Adrenal gland (tissue), 19 donors: ENCODE measurements at places on chromosomes 5 and 9. TPM values are rescaled to one million over a fixed set of nuclear protein-coding genes. Genes with fewer than 3 reads are reported as not detected.

CER1 gene
- polyA plus RNA-seq = not detected

LCN9 gene
- not detected for polyA plus RNA-seq

AMBP gene
- polyA plus RNA-seq = 0.44 TPM

RUSC2 gene
- 40.6 TPM for polyA plus RNA-seq

ZDHHC11 gene
- polyA plus RNA-seq = 1.1 TPM

TAF11L12 gene
- polyA plus RNA-seq = not detected

QSOX2 gene
- 11.4 TPM for polyA plus RNA-seq

CDHR2 gene
- polyA plus RNA-seq = 0.10 TPM
